ENCODE measurements at places on chromosomes 7 and 10.

- DNase-seq: no peak
These were observed 105.2 kb upstream of the PDLIM1 start for GRCh38 chr10:95395947-95396449.

- no peak for DNase-seq
These were observed 151.0 kb upstream of the NEBL start for GRCh38 chr10:21048068-21048467.

- no peak for DNase-seq
These were observed 405.5 kb upstream of the C7orf33 start for GRCh38 chr7:148185041-148185440.

DNA sequence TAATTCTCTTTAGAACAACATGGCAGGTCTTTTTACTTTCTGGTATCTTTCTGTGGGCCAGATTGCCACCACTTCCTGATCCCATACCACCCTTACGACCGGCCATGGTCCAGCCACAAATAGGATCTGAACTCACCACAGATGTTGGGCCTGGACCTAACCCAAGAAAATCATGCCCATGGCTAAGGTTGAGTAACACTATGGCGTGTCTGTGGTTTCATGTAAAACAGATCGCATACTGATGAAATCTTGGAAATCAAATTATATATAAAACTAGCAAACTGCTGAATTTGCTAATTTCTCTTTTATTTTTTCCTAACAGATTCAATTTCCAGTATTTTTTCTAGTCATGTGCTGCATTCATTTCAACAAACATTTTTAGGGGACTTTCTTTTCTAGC, 77.2 kb downstream of the CH25H start:
- DNase-seq: no peak

DNA sequence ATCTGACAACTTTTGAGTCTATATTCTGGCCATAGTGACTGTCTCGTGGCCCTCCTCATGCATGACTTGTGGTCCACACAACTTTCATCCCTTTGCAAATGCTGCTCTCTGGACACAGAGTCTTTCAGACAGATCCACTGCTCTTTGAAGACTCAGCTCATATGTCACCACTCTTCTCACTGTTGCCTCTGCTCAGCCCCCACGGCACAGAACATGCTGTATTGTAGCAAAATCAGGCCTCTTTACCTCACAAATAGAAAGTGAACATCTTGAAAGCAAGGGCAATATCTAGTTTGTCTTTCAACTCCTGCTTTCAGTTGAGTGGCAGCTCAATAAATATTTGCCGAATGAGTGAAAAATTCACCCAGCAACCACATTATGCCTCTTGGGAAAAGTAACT, 443.5 kb downstream of the NRG3 start:
- no peak for DNase-seq

GRCh38 chr7:101595766-101596537, 33.1 kb downstream of the MYL10 start:
- DNase-seq: no peak

DNA sequence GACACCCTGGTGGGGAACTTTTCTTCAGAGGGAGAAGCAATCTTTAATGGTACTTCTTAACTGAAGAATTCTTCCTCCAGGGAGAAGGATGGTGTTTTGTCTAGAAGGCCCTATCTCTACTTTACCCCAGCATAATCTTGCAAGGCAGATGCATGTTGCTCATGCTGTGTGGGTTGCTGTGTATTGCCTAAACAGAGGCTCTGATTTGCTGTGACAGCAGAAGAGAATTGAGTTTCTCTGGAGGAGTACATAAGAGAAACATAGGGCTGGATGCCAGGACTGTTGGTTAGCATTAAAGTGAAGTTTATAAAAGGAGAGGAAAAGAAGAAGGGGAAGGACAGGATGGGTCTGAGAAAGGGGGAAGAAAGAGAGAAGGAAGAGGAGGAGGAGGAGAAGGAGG, 248.1 kb upstream of the HPS1 start:
- DNase-seq: no peak

DNA sequence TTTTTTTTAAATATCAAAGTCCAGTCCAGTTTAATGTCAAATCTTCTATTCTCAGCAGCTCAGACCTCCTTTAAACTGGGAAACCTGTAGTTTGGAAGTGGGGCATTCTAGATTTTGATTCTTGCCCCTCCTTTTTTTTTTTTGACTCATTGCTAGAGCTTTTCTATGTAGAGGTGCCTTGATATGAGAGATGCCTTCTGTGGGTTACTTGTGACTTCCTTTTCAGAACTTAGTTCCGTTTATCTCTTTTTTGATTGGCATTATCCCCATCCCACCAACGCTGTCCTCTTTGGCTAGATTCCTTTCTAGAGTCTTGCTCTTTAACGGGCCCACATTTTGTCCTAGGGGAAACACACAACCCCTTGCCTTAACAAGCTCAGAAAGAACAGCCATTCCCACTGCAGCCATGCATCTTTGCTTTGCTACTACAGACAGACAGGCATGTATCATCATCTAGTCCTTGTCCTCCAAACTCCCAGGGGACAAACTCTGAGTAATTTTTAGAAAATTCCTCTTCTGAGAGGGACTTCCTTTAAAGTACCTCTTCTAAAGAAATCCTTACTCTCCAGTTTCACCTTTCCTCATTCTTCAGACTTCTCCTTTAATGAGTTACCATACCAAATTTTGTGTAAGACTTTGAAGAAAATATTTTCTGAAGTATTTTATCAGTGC, 153.6 kb downstream of the PHF14 start:
- no peak for DNase-seq

- DNase-seq: no peak
These were observed 79.2 kb downstream of the ADCY1 start for GRCh38 chr7:45653209-45653907.

- peak; percentile 85 for DNase-seq
These were observed 561 bp downstream of the PLEKHA1 start for GRCh38 chr10:122374859-122375678.

DNA sequence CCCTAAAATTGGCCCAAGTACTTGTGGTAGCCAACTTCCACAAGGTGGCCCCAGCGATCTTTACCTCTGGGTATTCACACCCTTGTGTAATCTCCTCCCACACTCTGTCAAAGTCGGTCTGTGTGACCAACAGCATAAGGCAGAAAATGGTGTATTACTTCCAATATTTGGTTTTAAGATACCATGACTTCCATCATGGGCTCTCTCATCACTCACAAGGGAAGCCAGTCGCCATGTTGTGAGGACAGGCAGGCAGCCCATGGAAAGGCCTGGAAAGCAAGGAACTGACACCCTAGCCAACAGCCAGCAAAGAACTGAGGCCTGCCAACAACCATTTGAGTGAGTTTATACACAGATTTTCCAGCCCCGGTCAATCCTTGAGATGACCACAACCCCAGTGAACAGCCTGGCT, 91.0 kb upstream of the KMT2E start:
- peak; percentile 96 for DNase-seq

DNA sequence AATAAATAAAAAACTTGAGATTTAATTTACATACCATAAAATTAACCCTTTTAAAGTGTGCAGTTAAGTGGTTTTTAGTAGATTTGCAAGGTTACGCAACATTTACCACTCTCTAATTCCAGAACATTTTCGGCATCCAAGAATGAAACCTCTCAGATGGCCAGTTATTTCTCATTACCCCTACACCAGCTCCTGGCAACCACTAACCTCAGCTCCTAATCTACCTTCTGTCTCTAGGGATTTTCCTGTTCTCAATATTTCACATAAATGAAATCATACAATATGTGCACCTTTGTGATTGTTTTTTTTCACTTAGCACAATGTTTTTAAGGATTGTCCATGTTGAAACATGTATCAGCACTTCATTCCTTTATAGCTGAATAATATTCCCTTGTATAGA, 45.1 kb downstream of the INPP5F start:
- DNase-seq: no peak

DNA sequence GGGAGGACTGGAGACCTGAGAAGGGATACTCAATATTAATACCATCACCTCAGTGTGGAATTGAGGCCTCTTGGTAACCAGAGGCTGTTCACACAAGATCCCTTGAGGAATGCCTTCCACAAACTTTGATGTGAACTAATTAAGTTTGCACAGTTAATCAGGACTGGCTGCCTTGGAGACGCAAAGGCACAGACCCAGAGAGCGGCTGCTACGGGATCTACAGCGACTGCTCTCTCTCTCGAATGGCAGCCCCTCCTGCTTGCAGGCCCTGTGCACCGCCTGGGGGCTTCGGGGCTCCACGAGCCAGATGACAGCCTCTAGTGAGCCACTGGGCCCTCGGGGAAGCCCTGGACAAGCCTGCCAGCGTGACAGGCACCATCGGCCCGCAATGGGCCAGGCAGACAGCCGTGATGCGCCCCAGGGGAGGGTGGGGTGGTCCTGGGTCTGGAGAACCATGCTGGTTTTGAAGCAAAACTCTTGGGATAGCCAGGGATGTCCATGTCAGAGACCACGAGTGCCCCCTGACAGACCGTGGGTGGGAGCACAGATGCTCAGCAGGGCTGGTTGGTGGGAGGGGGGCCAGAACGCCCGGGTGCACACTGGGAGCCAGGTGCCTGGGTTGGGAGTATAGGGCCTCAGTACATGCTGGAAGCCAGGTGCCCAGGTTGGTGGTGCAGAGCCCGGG, 195.6 kb downstream of the ELFN1 start:
- DNase-seq: no peak

DNA sequence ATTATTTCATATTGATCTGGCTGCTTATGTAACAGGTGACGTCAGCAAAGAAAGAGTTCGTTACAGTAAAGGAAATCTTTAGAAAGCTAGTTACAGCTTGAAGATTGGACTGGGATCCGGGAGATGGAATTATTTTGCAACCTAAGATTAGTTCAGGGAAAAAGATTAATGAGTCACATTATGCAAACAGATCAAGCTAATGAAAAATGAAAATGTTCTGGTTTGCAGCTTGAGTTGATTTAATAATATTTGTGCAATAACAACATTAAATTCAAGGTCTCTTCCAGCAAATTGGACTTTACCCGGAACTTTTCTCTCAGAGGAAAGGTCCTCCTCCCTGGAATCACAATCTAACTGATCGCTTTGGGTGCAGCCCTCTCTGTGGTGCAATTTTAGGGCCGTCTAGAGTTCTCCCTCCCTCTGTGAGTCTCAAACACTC, 119.5 kb downstream of the OTUD1 start:
- DNase-seq: no peak

DNA sequence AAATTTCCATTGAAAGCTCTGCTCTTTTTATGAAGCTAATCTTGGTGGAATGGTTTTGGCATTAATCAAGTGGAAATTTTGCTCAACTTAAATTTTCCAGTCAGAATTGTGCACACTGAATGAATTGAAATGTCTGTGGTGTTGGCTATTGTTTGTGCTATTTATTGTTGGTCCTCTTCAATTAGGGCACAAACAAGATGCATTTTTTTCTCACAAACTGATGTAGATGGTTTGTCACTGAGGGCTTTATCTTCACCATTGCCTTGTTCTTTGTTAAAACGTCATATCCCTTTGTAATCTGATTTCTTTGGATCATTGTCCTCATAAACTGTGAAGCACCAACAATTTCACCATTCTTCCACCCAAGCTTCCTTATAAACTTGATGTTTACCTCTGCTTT, 152.1 kb upstream of the RHOBTB1 start:
- no peak for DNase-seq

DNA sequence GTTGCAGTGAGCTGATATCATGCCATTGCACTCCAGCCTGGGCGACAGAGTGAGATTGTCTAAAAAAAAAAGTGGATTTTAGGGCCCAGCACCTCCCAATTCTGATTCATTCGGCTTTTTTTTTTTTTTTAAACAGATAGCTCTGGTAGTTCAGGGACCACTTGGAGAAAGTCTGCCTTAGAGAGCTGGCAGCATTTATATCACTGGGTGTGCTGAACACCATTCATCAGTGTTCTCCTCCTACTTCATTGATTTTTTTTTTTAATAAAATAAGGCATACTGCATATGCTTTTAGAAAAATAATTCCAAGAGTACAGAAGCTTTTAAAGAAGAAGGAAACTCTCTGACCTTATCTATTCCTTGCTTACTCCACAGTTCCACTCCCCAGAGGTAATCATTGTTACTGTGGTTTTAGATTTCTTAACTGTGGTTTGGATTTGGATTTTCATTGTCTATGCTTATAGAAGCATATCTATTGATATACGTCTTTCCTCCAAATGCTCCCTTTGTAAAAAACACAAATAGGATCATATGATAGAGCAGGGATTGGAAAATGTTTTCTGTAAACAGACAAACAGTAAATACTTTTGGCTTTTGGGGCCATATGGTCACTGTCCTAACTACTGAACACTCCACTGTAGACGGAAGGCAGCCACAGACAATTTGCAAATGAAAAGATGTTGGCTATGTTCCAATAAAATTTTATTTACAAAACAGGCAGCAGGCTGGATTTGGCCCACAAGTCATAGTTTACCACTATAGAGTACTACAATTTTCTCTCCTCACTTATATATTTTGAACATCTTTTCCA, 21.1 kb upstream of the SAR1A start:
- no peak for DNase-seq

- DNase-seq: peak; percentile 84
These were observed 40.4 kb upstream of the BPGM start for GRCh38 chr7:134605978-134606923.

- DNase-seq: no peak
These were observed 96.8 kb downstream of the TRRAP start for GRCh38 chr7:98974906-98975816.

All from NAMALWA (cell line).